ENCODE measurements at places on chromosomes 7 and 10.

DNA sequence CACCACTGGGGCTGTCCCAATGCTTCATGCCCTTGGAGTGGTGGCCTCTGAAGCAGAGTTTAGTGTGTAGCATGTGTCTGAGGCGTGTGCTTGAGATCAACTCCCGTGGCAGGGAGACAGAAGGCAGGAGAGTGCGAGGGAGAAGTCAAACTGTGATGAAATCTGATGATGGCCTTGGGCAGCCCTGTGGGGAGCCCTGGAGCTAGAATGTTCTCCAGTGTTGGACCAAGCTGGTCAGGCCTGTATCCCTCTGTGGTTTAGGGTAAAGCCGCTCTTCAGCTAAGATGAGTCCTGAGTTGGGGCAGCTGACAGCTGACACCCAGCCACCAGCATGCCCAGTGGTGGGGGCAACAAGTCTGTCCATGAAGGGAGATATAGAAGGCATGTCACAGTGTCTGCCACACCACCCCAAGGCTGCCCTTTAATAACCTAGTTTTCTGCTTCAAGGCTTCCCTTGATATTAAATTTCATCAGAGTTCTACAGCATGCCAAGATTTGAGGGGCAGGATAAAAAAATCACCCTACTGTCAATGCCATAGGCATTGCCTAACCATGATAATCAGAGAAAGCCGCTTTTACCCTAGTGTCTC, 170.5 kb upstream of the SVIL start:
- DNase-seq: no peak

DNA sequence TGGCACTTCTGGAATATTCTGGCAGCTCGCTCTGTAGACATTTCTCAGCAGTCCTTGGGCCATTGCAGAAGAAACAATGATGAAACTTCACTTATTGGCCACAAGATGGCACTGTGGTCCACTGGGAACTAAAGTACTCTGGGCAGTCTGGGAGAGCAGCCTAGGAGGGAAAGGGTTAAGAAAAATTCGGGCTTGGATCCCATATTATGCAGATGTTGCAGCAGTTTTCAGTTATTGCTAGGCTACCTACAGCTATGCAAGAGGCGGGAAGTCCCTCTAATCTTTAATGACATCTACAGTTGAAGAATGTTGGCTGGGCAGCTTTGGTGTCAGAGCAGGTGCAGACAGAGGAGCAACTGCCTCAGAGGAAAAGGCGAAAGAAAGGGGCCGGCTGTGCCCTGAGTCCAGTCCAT, 201.7 kb upstream of the PRSS58 start:
- no peak for DNase-seq

DNA sequence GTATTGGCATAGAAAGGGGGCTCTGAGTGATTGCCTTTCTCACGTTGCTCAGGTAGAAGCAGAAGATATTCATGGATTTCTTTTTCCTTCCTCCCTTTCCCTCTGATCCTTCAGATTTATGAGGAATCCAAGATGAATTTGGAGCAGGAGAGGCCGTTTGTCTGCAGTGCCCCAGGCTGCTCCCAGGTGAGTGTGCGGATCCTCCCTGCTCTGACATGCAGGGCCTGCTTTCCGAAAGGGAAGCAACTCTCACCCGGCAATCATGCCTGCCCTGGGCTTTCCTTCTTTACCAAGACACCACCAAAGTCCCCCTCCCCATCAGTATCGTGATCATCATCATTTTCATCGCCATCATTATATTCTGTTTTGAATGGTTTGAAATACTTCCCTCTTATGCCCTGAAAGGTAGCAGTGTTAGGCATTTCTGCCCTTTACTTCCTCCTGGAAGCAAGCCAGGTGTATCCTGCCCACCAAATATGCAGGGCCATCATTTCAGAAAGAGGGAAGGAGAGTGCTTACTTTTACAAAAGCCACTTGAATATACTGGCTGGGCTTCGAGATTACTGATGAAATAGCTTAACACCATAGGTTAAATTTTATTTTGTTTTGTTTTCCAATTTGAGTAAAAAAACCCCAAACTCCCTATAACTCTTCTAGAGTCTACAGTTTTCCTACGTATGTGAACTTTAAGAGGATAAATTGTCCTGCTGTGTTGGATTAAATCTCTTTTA, 75.9 kb downstream of the CREB5 start:
- DNase-seq: no peak

DNA sequence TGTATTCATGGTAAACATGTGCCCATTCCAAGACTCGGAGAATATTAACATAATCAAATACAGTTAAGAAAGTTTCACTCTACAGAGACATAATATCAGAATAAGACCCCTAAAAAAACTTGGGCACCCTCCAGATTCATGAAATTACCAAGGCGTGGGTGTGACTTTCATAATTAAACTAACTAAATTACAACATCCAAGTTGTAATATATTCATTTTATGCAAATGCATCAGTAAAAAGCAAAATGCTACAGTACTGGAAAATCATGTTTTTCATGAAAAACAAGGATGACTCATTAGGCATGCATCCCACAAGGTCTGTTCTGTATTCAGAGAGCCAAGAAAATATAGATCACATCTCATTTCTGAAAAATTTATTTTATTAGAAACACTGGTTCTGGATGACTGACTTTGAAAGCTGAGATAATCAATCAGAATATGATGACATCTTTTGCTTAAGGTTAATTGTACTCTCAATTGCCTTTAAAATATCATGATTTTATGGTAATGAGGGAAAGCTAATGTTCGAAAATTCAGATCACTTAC, 248.8 kb upstream of the SMIM30 start:
- DNase-seq: no peak

- DNase-seq: no peak
Measured at GRCh38 chr7:136230210-136230609, 253.1 kb upstream of the MTPN start.

DNA sequence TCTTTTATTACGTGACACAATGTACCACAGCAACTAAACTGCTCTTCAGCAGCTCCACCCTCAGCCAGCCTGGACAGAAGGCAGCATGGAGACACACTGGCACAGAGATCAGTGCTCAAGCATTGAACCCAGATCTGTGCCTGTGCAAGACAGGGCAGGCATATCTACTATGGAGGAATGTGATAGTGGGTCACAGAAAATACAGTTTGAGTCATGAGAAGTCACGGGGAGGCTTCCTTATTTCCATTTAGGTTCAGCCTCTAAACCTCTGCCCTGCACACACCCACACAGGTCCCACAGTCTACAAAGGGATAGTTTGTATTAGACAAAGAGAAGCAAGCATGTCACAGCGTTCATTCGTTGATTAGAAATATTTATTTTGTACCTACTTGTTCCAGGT, 187.4 kb upstream of the AGR3 start:
- DNase-seq: no peak

Measured in stimulated activated CD4-positive, alpha-beta T cell treated with anti-CD3 and anti-CD28 coated beads, Interleukin-1b, Interleukin-23, amount 100 ng/mL, for 1 hour (primary cell).